ENCODE measurements at places on chromosomes 16 and 17. TPM values are rescaled to one million over a fixed set of nuclear protein-coding genes. Genes with fewer than 3 reads are reported as not detected.

CCDC154 gene
- 0.09 TPM for total RNA-seq

SCGB1C2 gene
- not detected for total RNA-seq

SLC5A11 gene
- 0.27 TPM for total RNA-seq

OR3A3 gene
- total RNA-seq, result not detected

CTRB2 gene
- total RNA-seq, result not detected

CCDC43 gene
- 41.0 TPM for total RNA-seq

KDM6B gene
- 3.5 TPM for total RNA-seq

USP43 gene
- total RNA-seq, result 0.18 TPM

LAT gene
- total RNA-seq, result 0.56 TPM

CCL22 gene
- total RNA-seq, result not detected

B4GALNT2 gene
- under 0.01 TPM for total RNA-seq

KRT33B gene
- total RNA-seq, result not detected

All from endothelial cell of coronary artery (primary cell).